ENCODE measurements at places on chromosomes 5 and 9.

- DNase-seq: no peak
Observed at GRCh38 chr9:28951945-28952344, 1378.7 kb upstream of the C9orf72 start.

DNA sequence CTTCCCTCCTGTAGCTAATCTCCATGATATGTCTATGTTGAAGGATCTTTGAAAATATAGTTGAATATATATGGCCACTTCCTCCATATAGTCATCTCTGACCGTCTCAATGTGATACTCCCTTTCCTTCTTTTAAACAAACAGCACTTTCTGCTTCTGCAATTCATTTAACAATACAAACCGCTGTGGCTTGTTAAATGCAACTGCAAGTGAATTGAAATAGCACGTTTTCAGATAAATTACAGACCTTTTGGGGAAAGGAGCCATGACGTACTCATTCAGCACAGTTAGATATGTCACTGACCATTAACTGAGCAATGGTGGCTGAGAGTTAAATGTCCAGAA lies 82.5 kb downstream of the FBXO38 start:
- no peak for DNase-seq

DNA sequence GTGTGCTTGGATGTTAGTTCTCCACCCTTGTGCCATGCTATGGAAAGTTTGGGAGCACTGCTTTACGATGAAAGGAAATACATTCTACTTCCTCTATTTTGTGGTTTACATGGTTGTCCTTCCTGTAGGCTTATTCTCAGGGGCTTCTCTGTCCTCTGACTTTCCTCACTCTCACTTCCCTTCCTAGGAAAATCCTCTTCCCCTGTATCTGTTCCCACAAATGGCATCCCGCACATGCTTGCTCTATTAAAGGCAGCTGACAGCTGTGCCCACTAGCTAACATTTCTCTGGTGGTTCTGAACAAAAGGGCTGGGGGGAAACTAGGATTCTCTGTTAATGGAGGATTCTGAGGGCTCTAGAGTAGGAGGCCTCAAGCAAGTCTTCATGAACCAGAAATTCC lies 52.4 kb downstream of the FAM170A start:
- DNase-seq: no peak

DNA sequence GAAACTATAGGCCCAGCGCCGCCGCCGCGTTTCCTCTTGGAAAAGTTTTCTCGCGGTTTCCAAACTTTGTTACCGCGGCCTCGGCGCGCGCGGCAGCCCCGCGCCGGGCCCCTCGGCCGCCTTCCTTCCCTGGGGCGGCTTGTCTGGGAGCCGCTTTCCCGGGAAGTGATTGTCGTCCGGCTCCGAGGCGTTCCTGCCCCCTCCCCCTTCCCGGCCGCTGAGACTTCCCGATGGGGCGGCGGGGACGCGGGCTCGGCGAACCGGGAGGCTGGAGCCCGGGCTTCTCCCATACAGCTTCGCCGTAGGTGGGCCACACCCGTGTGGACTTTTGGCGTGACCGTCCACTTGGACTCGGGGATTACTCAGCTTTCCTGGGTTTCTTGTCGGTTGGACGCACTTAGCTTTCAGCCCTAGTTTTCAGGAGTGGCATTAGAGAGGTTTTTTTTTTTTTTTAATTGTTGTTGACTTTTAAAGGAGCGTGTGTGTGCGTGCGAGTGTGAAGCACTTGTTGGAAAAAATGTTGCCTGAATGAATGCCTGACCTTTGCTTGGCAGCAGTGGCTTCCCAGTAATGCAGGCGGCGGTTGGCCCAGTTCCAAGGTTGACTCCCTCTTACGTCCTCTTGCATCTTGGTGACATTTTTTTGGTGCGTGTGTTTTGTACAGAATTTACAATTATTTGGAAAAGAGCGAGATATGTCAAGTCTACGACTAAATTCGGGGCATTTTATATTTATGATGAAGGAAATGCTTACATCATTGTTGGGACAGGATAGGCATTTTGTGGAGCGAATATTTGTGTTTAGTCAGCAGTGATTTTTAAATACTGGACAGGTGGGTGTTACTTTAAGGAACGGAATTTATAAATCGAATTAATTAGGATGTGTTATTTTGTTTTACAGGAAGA lies 821 bp downstream of the CTNNA1 start:
- no peak for DNase-seq

DNA sequence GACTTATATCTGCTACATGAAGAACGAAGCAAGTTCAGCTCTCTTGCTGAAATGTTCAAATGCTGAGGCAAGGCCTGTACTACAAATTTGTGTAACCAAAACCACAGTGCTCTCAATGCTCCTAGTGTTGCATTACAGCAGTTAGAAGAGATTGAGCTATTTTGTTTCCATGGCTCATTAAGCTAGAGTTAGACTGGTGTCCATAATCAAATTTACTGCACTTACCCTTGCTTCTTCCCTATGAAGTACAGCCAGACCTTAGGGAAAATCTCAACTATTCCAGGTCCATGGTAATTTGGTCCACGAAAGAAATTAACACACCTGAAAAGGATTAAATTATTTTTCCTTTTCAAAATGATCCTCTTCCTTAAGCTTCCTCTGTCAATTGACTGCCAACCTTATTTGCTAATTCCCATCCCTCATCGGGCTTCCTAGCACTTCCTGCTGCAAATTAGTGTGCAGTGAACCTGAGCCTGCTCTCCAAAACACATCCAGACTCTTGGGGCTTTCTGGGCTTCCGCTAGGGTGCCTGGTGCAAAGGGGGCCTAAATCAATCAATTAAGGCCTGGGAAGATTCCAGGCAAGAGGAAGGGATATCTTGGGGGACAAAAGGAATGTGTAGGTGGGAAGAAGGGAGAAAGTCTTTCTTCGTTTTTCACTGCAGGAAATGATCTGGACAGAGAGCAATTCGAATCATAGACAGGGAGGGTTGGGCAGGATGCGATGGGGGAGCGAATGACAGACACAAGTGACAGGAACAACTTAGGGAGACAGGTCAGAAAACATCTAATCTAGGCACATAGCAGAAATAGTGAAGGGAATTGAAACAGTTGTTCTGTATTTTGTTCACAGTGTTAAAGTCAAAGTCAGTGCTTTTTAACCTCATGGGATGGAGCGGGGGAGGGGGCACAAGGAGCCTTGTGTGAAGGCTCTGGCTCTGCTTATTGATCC lies 542.4 kb downstream of the RAB3C start:
- DNase-seq: peak; percentile 73

- no peak for DNase-seq
Observed at GRCh38 chr9:70427161-70427945, 12.9 kb upstream of the KLF9 start.

DNA sequence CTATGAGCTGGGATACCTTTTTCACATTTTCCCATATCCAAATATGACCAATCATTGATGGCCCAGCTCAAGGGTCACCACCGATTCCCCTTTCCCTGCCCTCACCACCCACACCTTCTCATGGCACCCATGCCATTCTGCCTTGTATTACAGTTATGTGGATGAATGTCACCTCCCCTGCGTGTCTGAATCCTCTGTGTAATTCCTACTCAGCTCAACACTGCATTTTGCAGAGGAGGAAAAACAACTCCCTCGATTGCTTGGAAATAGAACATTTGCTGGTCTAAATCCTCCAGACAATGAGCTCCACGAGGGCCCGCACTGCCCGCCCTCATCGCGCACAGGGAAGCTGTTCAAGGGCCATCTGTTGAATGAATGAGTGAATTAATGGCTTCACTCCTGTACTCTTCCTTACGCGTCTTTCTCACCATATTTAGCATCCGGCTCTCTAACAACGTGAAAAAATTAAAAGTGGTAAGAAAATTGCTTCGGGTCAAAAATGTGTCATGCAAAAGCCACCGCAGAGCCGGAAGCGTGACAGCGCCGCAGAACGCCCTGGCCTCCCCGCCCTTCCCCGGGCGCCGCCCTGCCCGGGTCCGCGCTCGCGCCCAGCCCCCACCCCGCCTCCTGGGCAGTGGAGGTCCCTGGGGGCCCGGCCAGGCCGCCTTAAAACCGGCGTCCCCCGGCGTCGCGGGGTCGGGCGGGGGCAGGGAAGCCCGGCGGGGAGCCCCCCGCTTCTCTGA lies 704 bp downstream of the SUSD1 start:
- peak; percentile 83 for DNase-seq

DNA sequence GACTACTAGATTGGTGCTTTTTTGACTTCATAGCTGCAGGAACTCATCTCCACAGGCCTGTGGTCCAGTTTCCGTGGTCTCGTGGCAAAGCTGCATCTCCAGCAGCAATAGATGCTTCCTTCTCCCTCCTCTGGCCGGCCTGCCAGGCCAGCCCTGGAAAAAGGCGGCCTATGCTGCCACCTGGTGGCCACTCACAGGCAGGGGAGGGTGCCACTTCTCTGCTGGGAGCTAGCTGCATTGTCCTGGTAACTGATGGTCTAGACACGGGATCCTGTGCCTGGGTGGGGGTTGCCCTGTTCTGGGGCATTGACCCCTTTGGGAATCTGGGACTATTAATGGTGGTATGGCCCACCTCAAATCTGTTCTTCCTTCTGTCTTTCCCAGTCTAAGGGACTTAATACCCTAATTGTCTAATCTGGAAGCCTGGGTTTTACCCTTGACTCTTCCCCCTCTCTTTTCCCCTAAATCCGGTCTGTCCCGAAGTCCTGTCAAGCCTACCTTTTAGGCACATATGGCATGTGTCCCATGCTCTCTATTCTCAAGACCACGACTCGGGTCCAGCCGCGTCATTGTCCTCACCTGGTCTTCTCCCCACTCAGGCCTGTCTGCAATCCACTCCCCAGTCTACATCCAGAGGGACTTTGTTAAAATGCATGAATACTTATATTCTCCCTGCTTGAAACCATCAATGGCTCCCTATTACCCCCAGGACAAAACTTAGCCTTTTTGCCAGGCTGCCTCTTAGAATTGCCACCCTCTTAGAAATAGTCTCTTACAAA lies 20.1 kb upstream of the PTGS1 start:
- DNase-seq: peak; percentile 79

GRCh38 chr5:170104299-170104698 lies 1.4 kb upstream of the FOXI1 start:
- DNase-seq: no peak

GRCh38 chr5:102792705-102793104 lies 37.6 kb downstream of the PAM start:
- no peak for DNase-seq

- no peak for DNase-seq
Observed at GRCh38 chr9:111969061-111969460, 72.4 kb downstream of the UGCG start.

- DNase-seq: no peak
Observed at GRCh38 chr9:113641100-113641885, 177.8 kb downstream of the RGS3 start.

GRCh38 chr5:21709770-21710169 lies 1143.4 kb downstream of the CDH12 start:
- DNase-seq: no peak

DNA sequence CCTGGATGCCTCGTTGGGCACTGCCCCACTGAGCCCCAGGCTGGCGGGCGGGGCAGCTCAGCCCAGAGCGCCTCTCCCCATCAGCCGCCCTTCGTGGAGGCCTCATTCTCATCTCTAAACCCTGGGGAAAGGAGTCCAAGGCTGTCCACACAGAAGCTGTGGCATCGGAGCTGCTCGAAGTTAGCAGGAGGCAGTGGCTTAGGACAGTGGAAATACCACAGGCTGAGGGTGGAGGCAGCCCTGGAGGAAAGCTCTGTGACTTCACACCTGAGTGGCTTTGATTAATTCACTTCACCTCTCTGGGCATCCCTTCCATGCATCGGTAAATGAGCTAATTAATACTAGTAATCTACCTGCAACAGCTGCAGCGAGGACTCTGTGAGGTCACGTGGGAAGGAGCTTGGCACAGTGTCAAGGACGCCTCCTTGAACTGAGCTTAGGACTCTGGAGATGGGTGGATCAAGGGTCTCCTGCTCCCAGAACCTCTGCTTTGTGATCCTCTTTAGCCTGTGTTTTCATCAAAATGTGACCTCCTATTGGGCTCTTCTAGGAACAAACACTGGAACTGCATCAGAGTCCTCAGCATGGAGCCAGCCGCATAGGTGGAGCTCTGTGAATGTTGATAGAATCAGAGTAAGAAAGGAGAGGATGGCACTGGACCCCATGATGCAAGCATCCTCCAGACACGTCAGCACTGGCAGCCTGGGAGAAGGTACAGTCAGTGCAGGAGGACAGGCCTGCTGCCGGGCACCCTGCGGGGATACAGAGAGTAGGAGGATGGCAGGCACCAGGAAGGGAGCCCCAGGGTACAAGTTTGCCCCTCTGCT lies 842 bp upstream of the ANGPTL2 start:
- DNase-seq: no peak

- no peak for DNase-seq
Observed at GRCh38 chr9:3810231-3810630, 284.4 kb upstream of the RFX3 start.

DNA sequence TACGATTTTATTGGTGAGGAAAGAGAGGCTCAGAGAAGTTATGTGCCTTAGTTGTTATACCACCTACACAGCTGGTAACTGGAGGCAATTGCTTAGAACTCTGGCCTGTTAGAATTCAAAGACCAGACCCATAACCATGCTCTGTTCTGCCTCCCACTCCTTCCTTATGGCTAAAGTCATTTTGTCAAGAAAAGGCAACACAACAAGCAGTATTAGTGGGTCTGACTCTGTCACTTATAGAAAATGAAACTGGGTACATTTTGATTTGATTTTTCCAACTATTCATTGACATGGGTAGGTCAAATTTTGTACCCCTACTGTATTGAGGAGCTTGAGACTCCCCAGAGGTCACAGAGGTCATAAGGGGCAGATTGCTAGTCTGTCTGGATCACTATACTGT lies 44.5 kb upstream of the NR3C1 start:
- DNase-seq: no peak
